Ascending aorta (tissue), 2 donors: ENCODE measurements at places on chromosomes 11 and 22. TPM values are rescaled to one million over a fixed set of nuclear protein-coding genes. Genes with fewer than 3 reads are reported as not detected.
A peak's percentile ranks its signal among the peaks of the same experiment; 100 is the strongest.

GRCh38 chr22:45870011-45870410 is 107.0 kb downstream of the WNT7B start:
- H3K4me1 ChIP-seq: peaks cover 9% of the 10 kb centered on the region
- no peak for DNase-seq
- H3K36me3 ChIP-seq: no peaks in the 10 kb centered on the region
- no peak overlapping the region for H3K4me3 ChIP-seq
- peaks cover 15% of the 10 kb centered on the region for H3K27me3 ChIP-seq

Gene SLC25A17
- 62.1 TPM for total RNA-seq

Gene CD3G
- not detected for total RNA-seq

GRCh38 chr11:7882860-7883259 is 48.2 kb downstream of the OR10A6 start:
- no peaks in the 10 kb centered on the region for H3K36me3 ChIP-seq
- no peak for DNase-seq
- H3K4me1 ChIP-seq: no peaks in the 10 kb centered on the region
- no peak overlapping the region for H3K4me3 ChIP-seq
- no peak overlapping the region for H3K27ac ChIP-seq

GRCh38 chr11:107675902-107676301 is 36.0 kb downstream of the SLN start:
- no peak overlapping the region for H3K4me3 ChIP-seq
- no peaks in the 10 kb centered on the region for H3K36me3 ChIP-seq
- H3K27me3 ChIP-seq: no peaks in the 10 kb centered on the region
- H3K27ac ChIP-seq: no peak overlapping the region
- DNase-seq: no peak

Gene IL18
- total RNA-seq: 9.0 TPM

- H3K4me1 ChIP-seq: no peaks in the 10 kb centered on the region
- no peaks in the 10 kb centered on the region for H3K27me3 ChIP-seq
- no peaks in the 10 kb centered on the region for H3K36me3 ChIP-seq
- DNase-seq: no peak
- H3K27ac ChIP-seq: no peak overlapping the region
Measured at GRCh38 chr11:46896719-46897406, 21.5 kb downstream of the LRP4 start.

GRCh38 chr22:17114898-17115235 is 6.3 kb downstream of the TMEM121B start:
- H3K36me3 ChIP-seq: peaks cover 5% of the 10 kb centered on the region
- no peak for DNase-seq
- no peaks in the 10 kb centered on the region for H3K4me1 ChIP-seq
- no peak overlapping the region for H3K27ac ChIP-seq

GRCh38 chr11:64378335-64378880 is 19.4 kb downstream of the RPS6KA4 start:
- H3K36me3 ChIP-seq: no peaks in the 10 kb centered on the region
- no peak overlapping the region for H3K4me3 ChIP-seq
- H3K27ac ChIP-seq: no peak overlapping the region
- DNase-seq: no peak

GRCh38 chr22:30883586-30884145 is 84.9 kb downstream of the MORC2 start:
- no peaks in the 10 kb centered on the region for H3K4me1 ChIP-seq
- no peaks in the 10 kb centered on the region for H3K27me3 ChIP-seq
- H3K4me3 ChIP-seq: no peak overlapping the region
- H3K27ac ChIP-seq: no peak overlapping the region
- no peak for DNase-seq
- H3K36me3 ChIP-seq: peaks cover 4% of the 10 kb centered on the region

- no peaks in the 10 kb centered on the region for H3K27me3 ChIP-seq
- no peak for DNase-seq
- H3K4me1 ChIP-seq: peaks cover 25% of the 10 kb centered on the region
- peak overlapping the region; percentile 47 for H3K4me3 ChIP-seq
- H3K27ac ChIP-seq: peak overlapping the region; percentile 78
- H3K36me3 ChIP-seq: no peaks in the 10 kb centered on the region
Measured at GRCh38 chr22:48576333-48577013, 1251.2 kb downstream of the BRD1 start.

GRCh38 chr11:62976109-62976508 is 8.7 kb downstream of the SLC22A6 start:
- no peaks in the 10 kb centered on the region for H3K27me3 ChIP-seq
- H3K4me1 ChIP-seq: no peaks in the 10 kb centered on the region
- no peaks in the 10 kb centered on the region for H3K36me3 ChIP-seq
- no peak overlapping the region for H3K27ac ChIP-seq
- DNase-seq: no peak

Gene SLC22A6
- not detected for total RNA-seq

GRCh38 chr22:32378707-32379272 is 21.1 kb downstream of the RFPL3 start:
- no peak overlapping the region for H3K27ac ChIP-seq
- H3K27me3 ChIP-seq: no peaks in the 10 kb centered on the region
- no peak overlapping the region for H3K4me3 ChIP-seq
- no peak for DNase-seq

Gene FERMT3
- 55.2 TPM for total RNA-seq

DNA sequence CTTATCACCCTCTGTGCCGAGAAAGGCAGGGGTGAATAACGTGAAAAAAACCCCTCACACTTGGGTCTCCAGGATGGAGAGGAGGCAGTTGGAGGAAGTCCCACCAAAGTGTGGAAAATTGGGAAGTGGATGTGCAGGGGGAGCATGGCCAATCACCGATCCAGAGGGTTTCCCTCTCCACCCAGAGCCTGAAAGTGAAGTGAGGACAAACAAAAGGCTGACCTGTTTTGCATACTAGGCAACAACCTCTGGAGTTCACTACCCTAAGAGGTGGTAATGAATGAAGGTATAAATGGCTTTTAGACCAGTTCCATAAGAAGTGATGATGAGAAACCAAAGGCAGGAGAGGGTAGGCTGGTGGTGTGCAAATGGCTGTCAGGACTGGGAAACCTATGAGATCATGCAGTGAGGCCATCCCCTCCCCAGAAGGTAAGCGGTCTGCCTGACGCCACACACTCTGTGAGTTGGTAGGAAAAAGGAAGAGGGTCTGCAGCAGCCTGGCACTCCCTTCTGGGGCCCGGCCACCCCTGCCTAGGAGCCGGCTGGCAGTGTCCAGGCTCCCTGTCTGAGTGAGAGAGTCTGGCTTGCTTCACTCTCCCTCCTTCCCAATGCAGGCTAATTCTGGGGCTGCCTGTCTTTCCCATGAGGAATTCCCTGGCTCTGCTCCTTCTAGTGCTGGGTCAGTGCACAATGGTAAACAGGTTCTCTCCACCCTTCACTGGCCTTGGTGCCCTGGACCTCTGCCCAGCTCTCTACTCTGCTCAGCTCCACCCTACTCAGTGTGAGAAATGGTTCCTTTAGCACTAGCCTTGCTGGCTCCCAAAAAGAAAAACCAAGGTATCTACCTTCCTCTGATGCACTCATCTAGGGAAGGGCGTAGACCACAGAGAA is 15.6 kb downstream of the TBC1D10A start:
- H3K4me1 ChIP-seq: peaks cover 22% of the 10 kb centered on the region
- peak overlapping the region; percentile 2 for H3K4me3 ChIP-seq
- peak overlapping the region; percentile 75 for H3K27ac ChIP-seq
- no peak for DNase-seq
- no peaks in the 10 kb centered on the region for H3K27me3 ChIP-seq

Gene OR8D1
- total RNA-seq: not detected

Gene RBFOX2
- total RNA-seq: 58.1 TPM

DNA sequence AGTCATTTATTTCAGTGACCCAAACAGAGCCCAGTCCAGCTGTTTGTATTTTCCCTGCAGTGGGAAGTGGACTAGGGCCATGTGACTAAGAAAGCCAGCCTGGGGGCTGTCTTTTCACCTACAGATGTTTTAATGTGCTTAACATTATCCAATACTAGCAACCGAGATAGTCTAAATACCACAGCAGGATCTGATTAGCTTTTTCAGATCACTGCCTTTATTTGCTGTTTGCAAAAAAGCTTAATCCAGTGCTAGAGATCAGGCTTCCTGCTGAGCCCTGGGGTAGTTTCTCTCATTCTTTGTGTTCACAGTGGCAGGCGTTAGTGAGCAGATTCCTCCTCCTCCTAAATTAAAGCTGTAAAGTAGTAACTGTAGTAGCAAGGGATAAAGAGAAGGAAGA is 35.0 kb downstream of the ZC3H12C start:
- no peaks in the 10 kb centered on the region for H3K4me1 ChIP-seq
- no peaks in the 10 kb centered on the region for H3K27me3 ChIP-seq
- DNase-seq: no peak
- no peaks in the 10 kb centered on the region for H3K36me3 ChIP-seq

DNA sequence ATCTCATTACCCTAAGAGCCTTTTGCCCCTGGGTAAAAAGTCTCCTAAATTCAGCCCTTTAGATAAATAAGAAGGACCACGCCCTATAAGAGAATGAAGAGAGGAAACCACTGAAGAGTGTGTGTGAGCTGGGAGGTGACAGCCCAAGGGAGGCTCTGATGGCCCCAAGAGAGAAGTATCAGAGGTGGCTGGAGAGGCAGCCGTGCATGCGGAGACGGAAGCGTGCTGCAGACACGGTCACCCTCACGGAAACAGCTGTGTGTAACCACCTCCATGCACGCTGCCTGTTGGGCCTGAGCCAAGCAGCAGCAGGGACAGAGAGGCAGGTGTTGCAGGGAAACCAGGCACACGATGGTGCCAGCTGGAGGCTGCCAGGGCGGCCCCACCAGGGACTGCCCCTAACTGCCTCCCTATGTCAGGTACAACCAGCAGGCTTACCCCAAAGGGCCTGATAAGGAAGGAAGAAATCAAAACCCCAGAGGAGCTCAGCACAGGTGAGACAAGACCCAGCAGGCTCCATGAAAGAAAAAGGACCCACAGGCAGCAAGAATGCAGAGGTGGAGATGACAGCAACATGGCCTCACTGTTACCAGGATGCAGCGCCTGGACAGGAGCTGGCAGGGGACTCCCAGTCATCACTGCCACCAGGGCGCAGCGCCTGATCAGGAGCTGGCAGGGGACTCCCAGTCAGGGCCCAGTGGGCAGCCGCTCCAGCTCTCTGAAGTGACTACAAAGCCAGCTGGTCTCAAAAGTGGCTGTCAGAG is 7.8 kb downstream of the LARGE2 start:
- DNase-seq: no peak
- H3K27ac ChIP-seq: no peak overlapping the region
- no peaks in the 10 kb centered on the region for H3K4me1 ChIP-seq
- no peak overlapping the region for H3K4me3 ChIP-seq

DNA sequence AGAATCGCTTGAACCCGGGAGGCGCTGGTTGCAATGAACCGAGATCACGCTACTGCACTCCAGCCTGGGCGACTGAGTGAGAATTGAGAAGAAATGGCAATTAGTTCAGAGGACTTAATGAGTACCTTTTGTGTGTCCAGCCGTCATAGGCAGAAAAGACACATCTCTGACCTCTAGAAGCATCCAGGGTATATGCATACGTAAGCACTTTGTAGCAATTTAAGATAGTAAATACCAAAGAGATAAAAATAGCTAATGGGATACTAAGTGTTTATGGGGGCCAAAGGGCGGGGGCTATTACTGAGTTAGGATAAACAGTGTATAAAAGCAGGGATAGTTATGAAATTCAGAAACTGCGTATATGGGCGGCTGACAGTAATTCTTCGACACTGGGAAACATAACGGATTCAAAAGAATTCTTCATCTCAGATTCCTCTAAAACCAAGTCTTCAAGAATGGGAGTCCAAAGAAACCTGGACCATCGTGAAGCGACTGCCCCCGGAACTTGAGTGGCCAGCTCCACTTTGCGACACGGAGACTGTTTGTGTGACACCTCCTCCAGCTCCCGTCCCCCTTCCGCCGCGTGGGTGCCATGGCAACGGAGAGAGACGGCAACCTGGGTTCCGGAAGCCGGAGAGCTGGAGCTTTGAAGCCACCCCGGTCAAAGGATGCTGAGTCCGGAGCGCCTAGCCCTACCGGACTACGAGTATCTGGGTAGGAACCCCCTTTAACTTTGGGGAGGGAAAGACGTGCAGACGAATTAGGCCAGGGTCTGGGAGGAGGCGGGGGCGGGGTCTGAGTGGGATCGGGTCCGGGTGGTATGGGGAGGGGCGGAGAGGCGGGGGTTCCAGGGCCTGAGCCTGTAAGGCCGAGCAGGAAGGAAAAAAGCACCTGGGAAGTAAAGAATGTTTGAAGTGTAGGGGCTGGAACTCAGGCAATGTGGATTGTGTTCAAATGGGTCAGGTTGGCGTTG is at the start of gene CSTPP1:
Gene CSTPP1 (plus strand): TSS at position 624 of the 973 bp plus-strand sequence. CDS start 45 bp downstream, at position 669.
- H3K27me3 ChIP-seq: no peaks in the 10 kb centered on the region
- DNase-seq: peak; percentile 75
- peak within 1 kb of the TSS; percentile 91 for H3K4me3 ChIP-seq

DNA sequence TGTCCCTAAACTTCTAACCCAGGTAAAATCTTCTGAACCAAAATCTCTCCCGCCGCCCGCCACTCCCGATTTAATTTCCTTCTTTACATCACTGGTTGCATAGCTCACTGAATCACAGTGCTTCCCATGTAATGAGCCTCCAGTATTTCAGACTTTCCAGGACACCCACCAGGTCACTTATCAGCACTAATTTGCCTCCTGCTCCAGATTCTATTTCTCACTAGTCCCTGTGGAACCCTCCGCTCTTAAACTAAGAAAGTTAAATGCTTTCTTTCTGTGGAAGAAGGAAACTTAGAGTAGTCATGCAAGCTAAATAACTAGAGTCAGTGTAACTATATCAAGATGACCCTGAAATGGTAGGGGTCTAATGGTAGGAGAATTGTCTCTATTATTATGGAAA is 106.6 kb upstream of the OPCML start:
- H3K36me3 ChIP-seq: no peaks in the 10 kb centered on the region
- no peak overlapping the region for H3K4me3 ChIP-seq
- no peak overlapping the region for H3K27ac ChIP-seq
- DNase-seq: no peak
- no peaks in the 10 kb centered on the region for H3K4me1 ChIP-seq

Gene PRG3
- not detected for total RNA-seq

- no peaks in the 10 kb centered on the region for H3K27me3 ChIP-seq
- H3K27ac ChIP-seq: no peak overlapping the region
Measured at GRCh38 chr22:44914026-44914721, 95.6 kb downstream of the PHF21B start.

DNA sequence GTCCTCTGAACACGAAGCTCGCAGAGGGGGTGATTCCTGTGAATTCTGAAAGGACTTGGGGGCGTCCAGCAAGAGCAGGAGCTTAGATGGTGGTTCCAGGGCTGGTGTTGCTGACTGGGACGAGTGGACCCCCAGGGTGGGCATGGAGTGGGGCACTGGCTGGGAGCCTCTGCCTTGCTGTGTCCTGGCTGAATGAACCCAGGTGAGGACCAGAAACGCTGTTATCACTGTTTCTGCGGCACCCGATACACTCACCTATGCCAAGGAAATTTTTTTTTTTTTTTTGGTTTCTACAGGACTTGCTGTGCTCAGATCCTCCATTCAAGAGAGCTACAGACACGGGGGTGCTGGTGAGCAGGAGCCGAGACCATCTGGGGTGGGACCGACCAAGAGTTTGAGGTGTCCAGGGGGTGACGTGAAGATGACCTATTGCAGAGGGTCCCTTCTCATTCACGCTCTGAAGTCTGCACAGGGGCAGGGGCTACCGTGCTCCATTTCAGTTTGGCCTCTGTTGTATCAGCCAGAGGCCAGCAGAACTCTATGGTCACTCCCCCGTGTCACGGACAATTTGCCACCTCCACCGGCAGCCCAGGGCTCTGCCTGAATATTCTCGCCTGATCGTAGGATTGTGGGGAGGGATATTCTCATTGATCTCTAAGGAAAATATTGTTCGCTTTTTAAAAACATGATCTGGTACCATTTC is 3.6 kb downstream of the SMIM38 start:
- no peak overlapping the region for H3K4me3 ChIP-seq
- DNase-seq: no peak
- H3K27me3 ChIP-seq: no peaks in the 10 kb centered on the region
- no peaks in the 10 kb centered on the region for H3K36me3 ChIP-seq
- H3K27ac ChIP-seq: no peak overlapping the region
- peaks cover 3% of the 10 kb centered on the region for H3K4me1 ChIP-seq
